ENCODE measurements at places on chromosomes 12 and 14.

GRCh38 chr12:57370696-57371095, 60.1 kb downstream of the R3HDM2 start:
- peak; percentile 30 for DNase-seq

DNA sequence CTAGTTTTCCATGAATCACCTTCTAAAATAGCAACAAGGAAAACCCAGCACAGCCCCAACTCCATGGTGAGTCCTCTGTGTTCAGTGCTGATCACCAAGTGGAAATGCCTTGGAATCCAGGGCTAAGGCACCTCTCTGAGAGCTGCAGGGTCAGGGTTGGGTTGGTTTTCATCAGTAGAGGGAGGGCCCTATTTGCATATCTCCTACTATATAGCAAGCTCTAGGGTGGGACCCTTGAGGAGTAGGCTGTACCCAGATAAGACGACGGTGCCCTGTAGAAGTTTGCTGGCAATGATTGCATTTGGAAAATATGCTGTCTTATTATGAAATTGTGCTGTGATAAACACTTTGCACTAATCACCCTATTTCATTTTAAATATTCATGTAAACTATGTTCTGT, 1011.8 kb downstream of the TMEM121 start:
- no peak for DNase-seq

DNA sequence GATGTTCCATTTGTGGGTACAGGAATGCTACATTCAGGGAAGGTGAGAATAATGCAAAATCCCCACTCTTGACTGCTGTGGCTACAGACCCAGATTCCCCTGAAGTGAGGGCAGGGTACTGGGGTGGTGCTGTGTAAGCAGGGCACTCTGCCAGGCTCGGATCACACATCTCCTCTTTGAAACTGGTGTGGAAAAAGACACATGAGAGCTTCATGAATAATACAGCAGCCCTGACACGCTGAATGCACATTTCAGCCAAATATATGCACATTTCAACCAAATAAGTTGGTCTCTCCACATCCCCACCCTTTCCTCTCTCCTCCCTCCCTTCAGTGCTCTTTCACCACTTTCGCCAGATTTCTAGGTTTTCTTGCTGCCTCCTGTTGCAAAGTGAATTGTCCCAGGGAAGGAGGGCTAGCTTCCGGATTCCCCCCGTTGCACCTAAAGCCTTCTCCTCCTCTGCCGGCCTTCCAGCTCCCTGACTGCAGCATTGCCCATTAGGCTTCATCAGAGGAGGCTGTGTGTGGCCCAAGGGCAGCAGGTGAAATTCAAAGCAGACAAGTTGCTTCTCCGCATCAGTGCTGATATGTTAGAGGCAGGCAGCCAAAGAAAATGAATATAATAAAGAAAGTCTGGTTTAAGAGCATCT, 118.2 kb upstream of the TMCC3 start:
- DNase-seq = no peak

GRCh38 chr12:119082496-119082895, 96.2 kb upstream of the HSPB8 start:
- DNase-seq = no peak

GRCh38 chr14:103894034-103894722, 34.1 kb upstream of the TDRD9 start:
- no peak for DNase-seq

GRCh38 chr14:97854918-97855317, 1057.7 kb downstream of the VRK1 start:
- no peak for DNase-seq

DNA sequence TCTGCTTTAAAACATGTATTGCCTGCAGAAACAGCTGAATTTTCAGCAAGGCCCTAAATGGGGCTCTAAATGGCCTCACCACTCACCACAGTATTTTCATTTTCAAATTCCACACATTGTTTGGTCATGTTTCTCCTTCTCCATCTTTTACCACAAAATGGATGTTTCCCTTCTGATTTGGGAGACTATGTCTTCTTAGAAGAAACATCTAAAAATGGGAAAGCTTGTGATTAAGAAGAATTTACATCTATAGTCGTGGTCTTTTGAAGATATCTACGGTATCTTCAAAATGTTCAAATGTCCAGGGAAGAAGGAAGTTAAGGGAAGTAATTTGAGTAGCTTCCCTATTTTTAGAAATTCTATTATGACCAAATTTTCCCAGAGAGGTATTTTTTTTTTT, 20.7 kb upstream of the TUBA1C start:
- peak; percentile 78 for DNase-seq

GRCh38 chr12:16224196-16224595, 53.3 kb downstream of the SLC15A5 start:
- DNase-seq = no peak

GRCh38 chr12:117724543-117724942, 244.2 kb downstream of the KSR2 start:
- DNase-seq = peak; percentile 9

DNA sequence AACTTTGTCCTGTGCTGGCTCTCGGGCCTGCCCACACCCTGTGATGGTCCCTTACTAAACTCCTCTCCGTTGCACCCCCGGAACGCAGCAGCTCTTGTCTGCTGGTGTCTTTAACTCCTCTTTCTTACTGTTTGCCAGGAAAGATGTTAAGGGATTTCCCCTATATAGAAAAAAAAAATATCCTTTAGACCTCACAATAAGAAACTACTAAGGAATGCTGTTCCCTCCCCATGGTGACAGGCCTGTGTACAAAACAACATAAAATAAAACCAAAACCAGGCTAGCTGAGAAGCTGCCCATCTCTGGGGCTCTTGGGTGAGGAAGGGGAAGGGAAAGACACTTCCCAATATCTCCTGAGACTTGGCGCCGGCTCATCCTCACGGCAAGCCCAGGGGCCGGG, 95.4 kb downstream of the CHGA start:
- DNase-seq = no peak

DNA sequence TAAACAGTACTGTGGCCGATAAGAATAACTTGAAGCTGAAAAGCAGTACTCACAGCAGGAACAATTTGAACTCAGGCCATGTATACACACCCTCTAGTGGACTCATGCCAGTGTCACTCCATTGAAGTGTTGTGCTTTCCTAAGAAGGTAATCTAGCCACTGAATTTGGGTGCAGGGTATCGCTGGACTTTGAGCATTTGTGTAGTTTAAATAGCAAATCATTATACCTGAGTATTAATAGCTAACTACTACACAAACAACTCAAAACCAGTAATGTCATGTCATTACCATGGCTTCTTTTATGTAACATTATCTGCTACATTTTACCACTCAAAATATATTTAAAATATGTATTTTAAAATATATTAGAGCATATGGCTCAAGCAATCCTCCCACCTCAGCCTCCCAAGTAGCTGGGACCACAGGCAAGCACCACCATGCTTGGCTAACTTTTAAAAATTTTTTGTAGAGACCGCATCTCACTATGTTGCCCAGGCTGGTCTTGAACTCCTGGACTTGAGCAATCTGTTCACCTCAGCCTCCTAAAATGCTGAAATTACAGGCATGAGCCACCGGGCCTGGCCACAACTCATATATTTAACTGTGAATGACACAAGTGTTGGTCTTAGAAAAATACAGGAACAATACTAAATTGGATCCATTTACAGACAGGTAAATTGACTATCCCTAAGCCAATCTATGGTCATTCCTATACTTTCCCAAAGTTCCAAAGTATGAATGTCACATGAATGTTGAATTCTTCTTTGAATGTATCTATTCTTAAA, 25.6 kb upstream of the ARID4A start:
- no peak for DNase-seq

GRCh38 chr12:12745576-12746211, 28.5 kb downstream of the CDKN1B start:
- no peak for DNase-seq

DNA sequence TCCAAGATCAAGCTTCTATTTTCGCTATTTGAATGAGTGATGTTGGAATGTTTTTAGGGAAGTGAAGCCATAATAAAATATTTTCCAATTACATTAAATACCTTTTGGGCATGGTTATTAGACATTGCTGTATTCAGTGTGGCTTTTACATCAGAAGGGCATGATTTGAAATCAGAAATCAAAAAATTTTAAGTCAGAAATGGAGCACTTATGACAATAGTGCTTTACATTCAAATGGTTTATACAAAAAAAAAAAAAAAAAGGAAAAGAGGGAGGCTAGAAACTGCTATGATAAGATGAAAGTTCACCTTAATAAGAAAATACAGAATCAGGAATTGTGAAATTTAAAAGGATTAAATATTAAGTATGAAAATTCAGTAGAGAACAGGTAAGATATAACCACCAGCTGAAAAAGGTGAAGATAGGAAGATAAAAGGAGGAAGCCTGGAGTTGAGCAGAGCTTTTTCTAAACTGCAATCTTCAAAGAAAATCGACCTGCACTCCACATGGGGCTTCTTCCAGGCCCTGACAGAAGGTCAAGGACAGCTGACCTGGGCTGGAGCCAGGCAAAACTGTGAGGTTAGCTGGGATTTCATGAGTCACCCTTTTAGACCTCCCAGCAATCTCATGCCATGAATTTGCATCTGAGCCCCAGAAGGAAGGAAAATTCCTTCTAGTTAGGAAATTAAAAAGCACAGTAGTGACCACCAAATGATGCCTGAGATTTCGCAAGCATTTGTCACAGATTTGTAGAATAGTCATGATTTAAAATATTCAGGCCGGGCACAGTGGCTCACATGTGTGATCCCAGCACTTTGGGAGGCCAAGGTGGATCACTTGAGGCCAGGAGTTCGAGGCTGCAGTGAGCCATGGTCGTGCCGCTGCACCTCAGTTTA, 23.4 kb upstream of the BMP4 start:
- DNase-seq = no peak

GRCh38 chr12:26403601-26404000, 208.2 kb downstream of the SSPN start:
- no peak for DNase-seq

GRCh38 chr14:105255021-105255507, 6.7 kb downstream of the BTBD6 start:
- no peak for DNase-seq

DNA sequence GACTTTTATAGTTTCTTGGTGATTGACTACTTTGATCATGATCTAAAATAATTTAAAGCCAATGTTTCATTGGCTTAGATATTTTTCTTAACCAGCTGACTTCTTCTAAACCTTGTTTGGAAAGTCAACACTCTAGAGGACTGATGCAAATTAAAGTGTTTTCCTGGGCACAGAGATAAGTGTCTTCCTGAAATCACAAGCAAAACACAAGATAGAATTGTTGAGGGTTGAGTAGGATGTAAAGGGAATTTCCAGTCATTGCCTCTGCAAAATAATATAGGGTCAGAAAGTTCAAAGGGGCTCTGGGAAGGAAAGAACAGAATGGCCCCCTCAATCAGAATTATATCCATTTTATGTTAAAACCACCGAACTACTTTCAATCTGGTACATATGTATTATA, 156.3 kb upstream of the LRIG3 start:
- no peak for DNase-seq

GRCh38 chr14:100086361-100086760, 21.1 kb downstream of the EVL start:
- no peak for DNase-seq

GRCh38 chr12:25859976-25860375, 98.5 kb upstream of the RASSF8 start:
- no peak for DNase-seq

GRCh38 chr14:53955671-53956426, 776 bp downstream of the BMP4 start:
- no peak for DNase-seq

GRCh38 chr12:49367381-49368239, at the start of gene SPATS2:
SPATS2 (plus strand) TSS chr12:49367462; CDS start chr12:49461013, 93,551 bp downstream.
- no peak for DNase-seq

DNA sequence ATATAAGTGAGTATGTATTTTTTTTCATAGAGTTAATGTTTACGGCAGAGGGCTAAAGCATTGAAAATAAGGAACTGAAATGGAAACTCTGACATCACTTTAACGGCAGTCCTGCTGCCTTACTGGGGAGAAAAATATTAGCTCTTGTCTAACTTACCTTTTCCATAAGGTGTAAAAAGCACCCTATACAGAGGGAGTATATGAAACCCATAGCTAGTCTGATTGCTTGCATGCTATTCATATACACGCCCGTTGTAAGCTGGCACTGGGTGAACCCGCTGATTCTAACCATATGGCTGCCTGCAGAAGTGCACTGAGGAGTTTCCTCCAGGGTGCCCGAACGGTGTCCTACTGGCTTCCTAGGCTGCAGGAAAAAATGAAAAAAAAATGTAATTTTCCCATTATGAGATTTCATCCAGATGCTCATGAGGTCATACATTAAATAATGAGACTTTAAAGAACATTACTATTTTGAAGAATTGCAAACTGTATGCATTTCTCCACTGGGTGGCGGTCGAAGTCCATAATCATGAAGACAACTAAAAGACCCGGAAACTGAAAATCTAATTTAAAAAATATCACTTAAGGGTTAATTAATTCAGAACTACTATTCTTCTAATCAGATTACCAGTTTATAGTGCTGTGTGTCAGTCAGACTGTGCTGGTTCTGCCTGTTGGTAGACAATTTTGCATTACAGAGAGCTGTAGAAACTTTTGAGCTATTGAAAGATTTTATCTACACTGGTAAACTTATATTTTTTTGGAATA, 144.7 kb downstream of the ALX1 start:
- DNase-seq = no peak

- no peak for DNase-seq
Observed at GRCh38 chr12:65122703-65123102, 1.6 kb upstream of the WIF1 start.

DNA sequence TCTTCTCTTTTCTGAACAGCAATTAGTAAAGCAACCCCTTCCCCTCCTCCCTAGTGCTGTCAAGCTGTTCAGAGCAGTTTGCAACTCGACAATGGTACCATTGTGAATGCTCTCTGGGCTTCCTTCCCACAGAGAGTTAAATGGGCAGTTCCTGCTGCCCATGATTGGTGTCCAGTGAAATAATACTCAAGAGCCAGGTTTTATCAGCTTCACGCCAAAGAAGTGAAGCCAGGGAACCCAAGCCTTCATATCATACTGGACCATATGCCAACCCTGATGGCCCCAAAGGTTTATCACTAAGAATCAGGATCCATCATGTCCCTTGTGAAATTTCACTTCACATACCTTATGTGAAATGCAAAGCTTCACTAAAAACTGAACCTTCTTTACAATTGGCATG, 24.7 kb downstream of the INSM2 start:
- DNase-seq = no peak

- DNase-seq = no peak
Observed at GRCh38 chr12:43884683-43885410, 49.0 kb downstream of the TMEM117 start.

DNA sequence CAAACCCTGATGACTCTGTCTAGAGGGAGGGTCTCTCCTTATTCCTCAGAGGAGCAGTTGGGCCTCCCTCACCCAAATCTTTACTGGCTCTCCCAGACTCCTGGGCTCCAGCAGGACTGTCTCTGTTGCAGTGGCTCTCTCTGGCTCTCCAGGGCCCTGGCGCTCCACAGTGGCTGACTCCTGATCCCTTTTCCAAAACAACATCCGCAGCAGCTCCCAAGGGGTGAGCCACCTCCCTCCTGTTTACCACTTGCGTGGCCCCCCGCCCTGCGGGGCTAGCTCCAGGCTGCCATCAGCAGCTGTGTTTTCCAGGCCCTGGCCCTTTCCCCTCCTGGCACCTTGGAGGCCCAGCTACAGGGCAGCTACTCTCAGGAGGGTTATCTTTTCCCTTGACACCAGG, 123.5 kb downstream of the CALM1 start:
- DNase-seq = no peak

- no peak for DNase-seq
Observed at GRCh38 chr12:5305886-5306545, 125.9 kb upstream of the NTF3 start.

- no peak for DNase-seq
Observed at GRCh38 chr14:92641306-92641705, 107.1 kb downstream of the LGMN start.
